ENCODE measurements at places on chromosomes 6 and 20.

GRCh38 chr20:41956338-41957074, 338.3 kb upstream of the CHD6 start:
- DNase-seq: no peak

DNA sequence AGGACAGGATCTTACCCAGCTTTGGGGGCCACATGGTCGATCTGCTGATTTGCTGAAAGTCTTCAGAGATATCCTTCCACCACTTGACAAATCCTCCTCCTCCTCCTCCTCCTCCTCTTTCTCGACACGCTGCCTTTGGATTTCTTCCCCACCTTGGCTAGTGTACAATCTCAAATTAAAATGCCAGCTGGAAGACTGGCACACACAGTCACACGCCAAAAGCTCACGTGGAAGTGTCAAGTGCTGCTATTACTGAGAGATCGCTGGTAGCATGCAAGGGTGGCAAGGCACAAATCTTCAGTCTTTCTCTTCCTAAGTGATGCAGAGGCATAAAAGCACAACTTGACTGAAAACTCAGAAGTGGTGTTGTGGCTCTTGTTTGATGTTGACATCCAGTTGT, 35.3 kb downstream of the GPR6 start:
- DNase-seq: no peak

- no peak for DNase-seq
Measured at GRCh38 chr6:159665868-159666635, 27.0 kb downstream of the SOD2 start.

- DNase-seq: no peak
Measured at GRCh38 chr20:32527052-32527446, 58.1 kb downstream of the NOL4L start.

Measured in stimulated activated CD4-positive, alpha-beta T cell treated with anti-CD3 and anti-CD28 coated beads, TNF-alpha, amount 100 ng/mL, for 24 hours (primary cell).